A172 (cell line): ENCODE measurements at places on chromosomes 16 and 17. TPM values are rescaled to one million over a fixed set of nuclear protein-coding genes. Genes with fewer than 3 reads are reported as not detected.

ACE gene
- 4.4 and 7.6 TPM in 2 replicates for total RNA-seq

SYNGR3 gene
- total RNA-seq, result 21.8 and 29.3 TPM in 2 replicates

DNA sequence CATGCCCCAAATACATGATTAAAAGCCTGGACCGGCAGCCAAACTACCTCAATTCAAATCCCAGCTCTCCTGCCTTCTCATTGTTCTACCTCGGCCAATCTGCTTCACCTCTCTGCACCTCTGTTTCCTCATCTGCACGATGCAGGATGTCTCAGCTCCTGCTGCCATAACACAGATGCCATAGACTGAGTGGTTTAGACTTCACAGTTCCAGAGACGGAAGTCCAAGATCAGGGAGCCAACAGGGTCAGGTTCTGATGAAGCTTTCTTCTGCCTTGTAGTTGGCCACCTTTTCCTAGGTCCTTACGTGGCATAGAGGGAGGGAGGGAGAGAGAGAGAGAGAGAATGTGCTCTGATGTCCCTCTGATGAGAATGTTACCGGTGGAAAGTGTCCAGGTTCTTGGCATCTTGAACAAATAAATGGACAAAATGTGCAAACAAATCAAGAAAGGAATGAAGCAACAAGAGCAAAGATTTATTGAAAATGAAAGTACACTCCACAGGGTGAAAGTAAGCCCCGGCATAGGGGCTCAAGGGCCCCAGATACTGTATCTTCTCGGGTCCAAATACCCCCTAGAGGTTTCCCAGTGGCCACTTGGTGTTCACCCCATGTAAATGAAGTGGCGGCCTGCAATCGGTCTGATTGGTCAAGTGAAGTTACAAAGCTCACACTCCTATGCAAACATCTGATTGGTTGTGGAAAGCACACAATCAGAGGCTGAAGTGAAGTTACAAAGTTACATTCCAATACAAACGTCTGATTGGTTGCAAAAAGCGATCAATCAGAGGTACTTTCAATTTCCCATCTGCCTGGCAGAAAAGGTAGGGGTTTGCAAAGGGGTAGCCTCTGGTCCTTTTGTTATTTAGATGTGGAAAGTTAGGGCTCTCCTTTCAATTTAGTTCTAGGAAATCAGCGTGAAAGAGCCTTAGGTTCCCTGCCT, 43.3 kb upstream of the ZCCHC14 start:
- no peak for DNase-seq

- DNase-seq, result no peak
Measured at GRCh38 chr17:59848778-59849177, 44.0 kb downstream of the TUBD1 start.
